Activated CD4-positive, alpha-beta T cell treated with anti-CD3 and anti-CD28 coated beads for 48 hours (primary cell): ENCODE measurements at places on chromosomes 1 and 21.
A peak's percentile ranks its signal among the peaks of the same experiment; 100 is the strongest.

- no peak for DNase-seq
Observed at GRCh38 chr1:186139115-186139514, 235.9 kb downstream of the TPR start.

DNA sequence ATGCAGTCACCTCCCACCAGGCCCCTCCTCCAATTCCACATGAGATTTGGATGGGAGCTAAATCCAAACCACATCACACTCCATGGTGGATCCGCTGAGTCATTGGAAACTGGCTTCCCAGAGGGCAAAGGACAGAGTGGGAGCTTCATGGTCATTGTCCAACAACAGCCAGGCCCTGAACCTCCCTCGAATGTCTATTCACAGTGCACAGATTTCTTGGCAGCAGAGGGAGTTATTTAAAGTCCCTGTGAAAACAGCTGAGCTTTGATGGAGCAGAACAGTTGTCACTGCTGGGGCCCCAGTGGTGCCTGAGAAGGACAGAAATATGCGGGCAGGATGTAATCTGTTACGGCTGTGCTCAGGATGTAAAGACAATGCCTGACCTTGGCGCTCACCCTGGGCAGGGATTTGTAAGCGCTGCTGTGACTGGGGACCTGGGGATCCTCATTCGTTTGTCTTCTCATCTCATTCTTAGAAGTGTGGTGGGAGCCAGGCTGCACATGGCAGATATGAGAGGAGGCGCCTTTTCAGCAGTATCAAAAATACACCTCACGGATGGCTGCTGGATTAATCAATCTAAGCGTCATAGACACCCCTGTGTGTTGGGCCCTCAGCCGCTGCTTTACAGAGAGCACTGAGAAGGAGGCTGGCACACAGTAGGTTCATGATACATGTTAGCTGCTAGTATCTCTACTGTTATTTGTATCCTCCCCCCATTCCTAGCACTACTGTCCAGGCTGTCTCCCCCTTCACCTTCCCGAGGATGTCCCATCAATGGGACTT lies 439.4 kb downstream of the PTPRU start:
- DNase-seq: no peak

- peak; percentile 7 for DNase-seq
Observed at GRCh38 chr1:5707566-5708345, 284.5 kb downstream of the NPHP4 start.

DNA sequence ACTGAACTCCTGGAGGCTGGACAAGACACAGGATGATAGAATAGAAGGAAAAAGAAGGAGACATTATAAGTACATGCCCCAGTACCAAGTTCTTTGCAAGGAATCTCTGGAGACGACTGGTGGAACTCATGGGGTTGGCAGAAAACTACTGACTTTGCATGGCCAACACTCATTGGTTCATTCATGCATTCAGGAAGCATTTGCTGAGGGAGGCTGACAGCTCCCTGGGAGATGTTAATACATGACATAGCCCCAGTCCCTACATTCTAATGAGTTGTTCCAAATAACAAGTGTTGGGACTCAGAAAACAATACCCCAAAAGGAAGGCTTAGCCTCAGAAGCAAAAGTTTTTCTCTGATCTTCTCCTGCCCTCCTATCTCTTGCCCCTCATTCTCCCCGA lies 172.8 kb upstream of the IRF2BP2 start:
- DNase-seq: no peak

DNA sequence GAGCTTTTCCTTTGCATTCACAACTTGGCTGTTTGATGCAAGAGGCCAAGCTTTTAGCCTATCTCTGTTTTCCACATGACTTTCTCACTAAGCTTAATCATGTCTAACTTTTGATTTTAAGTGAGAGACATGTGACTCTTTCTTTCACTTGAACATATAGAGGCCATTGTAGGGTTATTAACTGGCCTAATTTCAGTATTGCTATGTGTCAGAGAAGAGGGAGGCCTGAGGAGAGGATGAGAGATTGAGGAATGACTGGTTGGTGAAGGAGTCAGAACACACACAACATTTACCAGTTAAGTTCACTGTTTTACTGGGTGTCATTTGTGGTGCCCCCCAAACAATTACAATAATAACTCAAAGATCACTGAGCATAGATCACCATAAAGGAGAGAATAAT lies 193.5 kb downstream of the CYYR1 start:
- DNase-seq: no peak

GRCh38 chr1:175679981-175680652 lies 63.3 kb downstream of the TNR start:
- no peak for DNase-seq

DNA sequence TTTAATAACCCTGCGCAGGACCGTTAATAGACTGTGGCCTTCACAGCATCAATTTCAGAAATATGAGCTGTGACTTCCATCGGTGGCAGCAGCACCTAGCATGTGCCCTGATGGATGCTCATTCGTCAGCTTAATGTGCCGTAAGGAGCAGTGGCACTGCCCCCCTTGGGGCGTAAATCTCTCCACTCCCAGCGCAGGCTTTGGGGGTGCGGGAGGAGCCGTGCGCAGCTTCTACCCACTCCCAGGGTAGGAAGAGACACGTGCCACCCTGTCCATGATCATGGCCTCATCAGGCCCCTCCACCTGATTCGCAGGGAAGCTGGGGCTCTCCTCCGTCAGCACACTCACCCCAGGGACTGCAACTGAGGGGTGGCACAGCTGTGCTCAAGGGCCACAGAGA lies 149.5 kb downstream of the NPHP4 start:
- DNase-seq: no peak
